CD8-positive, alpha-beta memory T cell (primary cell): ENCODE measurements at places on chromosomes 11 and 22.
A peak's percentile ranks its signal among the peaks of the same experiment; 100 is the strongest.

DNA sequence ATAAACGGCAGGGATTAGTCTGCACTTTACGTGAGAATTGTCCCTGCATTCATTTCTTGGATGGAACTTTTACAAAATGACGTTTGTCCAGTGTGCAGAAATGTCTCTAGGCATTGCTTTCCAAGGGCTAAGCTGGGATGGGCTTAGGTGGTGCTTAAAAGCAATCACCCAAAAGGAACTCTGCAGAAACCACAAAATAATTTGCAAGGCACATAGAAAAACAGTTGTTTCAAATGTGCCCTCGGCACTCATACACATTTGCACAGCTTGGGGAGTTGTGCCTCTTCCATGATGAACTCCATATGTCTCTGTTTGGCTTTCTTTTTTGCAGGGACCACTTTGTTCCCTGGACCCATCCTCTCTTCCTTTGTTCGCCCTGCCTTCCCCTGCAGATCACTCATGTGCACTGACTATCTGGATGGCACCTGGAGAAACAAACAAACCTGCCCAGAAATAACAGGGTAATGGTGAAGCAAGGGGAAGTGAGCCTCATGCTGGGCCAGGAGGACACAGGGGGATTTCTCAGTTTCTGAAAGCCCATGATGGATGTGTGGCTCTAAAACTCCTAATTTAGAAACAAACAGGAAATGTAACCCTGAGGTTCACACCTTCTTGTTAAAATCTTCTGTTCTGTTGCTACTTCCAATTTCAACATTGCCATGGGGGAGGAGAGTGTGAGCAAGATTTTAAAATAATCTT is 150.2 kb downstream of the SNX19 start:
- DNase-seq = no peak

- no peak for DNase-seq
Measured at GRCh38 chr11:117619661-117620060, 177.4 kb downstream of the DSCAML1 start.

- no peak for DNase-seq
Measured at GRCh38 chr11:2865922-2866577, 19.5 kb downstream of the CDKN1C start.

DNA sequence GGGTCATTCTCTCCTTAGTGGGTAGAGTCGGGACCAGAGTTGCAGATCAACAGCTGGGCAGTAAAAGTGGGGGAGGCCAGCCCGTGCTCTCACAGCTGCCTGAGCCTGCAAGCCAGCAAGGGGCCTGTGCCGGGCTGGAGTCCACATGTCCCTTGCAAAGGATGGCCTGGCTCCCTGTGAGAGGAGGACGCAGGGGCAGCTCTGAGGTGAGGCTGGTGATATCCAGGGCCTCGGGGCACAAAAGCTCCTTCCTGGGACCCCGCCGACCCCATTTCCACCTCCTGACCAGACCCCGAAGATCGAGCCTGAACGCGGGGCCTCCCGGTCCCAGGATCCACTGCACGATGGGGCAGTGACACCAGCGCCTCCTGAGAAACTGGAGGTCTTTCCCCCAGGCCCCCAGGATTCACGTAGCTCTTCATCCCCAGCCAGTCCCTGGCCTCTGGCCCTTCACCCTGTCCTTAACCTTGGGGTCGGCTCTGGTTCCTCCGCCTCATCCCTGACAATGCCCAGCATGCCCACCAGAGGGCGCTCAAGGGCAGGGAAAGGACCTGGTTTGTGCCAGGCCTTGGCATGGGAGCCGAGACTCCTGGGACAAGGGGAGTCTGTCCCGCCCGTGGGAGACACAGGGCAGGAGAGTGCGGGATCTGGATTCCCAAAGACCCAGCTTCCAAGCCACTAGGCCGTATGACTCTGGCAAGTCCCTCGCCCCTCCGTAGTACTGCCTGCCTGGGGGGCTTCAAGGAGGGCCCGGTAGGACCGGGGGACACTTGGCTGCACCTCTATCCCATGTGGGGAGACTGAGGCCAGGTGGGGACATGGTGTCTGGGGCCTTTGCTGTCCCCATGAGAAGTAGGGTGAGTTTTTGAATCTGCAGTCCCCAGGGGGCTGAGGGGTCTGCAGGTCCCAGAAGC is 17.8 kb upstream of the WNT7B start:
- peak; percentile 69 for DNase-seq

- DNase-seq = no peak
Measured at GRCh38 chr11:10484461-10485180, 29.6 kb downstream of the AMPD3 start.

- DNase-seq = no peak
Measured at GRCh38 chr11:68659158-68659921, 25.0 kb upstream of the GAL start.

DNA sequence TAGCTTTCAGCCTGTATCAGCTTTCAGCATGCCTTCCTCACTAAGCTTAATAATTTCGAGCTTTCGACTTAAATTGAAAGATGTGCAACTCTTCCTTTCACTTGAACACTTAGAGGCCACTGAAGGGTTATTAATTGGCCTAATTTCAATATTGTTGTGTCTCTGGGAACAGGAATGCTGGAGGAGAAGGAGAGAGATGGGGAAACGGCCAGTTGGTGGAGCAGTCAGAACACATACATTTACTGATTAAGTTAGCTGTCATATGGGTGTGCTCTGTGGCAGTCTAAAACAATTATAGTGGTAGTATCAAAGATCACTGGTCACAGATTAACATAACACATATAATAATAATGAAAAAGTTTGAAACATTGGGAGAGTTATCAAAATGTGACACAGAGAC is 106.2 kb downstream of the LRRC32 start:
- DNase-seq = no peak

DNA sequence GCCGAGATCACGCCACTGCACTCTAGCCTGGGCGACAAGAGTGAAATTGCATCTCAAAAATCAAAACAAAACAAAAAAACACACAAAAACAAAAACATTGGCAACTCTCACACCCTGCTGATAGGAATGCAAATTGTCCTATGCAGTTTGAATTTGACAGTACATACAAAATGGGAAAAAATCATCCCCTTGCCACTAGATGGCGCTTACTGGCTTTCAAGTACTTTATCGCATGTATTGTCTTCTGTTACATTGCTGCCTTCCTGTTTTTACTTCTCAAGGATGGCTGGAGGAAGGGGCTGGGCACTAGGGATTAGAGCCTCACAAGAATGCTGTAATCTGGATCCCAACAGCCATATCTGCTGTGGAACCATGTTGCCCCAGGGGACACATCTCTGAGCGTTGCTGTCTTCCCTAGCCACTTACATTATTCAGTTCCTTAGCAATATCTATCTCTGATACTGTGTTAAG is 59.4 kb upstream of the A4GALT start:
- DNase-seq = peak; percentile 13

GRCh38 chr11:75520688-75521087 is 5.1 kb downstream of the GDPD5 start:
- DNase-seq = no peak

DNA sequence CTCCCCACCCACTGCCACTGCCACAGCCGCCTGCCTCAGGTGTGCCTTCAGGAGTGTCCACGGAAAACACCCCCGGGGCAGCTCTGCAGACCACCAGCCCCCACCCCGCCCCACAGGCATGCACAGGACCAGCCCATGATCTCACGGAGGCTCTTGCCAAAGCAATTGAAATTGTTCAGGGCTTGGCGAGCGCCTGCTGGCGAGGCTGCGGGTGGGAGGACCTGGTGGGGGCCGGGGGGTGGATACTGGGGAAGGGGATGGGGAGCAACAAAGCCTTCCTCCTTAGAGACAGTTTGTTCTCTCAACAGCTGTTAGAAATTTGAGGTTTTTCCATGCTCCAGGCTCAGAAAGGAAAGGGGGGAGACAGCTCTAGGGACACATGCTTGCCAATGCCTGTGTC is 274.7 kb downstream of the MN1 start:
- no peak for DNase-seq

DNA sequence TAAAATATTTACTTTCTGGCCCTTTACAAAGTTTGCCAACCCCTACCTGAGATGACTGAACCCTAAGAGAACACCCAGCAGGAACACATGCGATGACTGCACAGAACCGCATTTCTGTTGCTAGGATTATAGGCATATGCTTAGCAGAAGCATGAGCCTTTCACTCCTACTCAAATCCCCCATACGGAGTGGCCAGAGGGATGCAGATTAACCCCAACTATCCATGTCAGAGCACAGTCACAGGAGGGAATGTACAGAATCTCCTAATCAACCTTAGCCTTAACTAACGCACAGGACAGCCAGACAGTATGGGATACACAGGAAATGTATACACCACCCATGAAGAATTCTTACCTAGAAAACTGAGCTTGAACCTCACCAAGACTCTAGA is 6.2 kb downstream of the HPS4 start:
- no peak for DNase-seq

- no peak for DNase-seq
Measured at GRCh38 chr22:33650244-33650643, 270.0 kb downstream of the LARGE1 start.

DNA sequence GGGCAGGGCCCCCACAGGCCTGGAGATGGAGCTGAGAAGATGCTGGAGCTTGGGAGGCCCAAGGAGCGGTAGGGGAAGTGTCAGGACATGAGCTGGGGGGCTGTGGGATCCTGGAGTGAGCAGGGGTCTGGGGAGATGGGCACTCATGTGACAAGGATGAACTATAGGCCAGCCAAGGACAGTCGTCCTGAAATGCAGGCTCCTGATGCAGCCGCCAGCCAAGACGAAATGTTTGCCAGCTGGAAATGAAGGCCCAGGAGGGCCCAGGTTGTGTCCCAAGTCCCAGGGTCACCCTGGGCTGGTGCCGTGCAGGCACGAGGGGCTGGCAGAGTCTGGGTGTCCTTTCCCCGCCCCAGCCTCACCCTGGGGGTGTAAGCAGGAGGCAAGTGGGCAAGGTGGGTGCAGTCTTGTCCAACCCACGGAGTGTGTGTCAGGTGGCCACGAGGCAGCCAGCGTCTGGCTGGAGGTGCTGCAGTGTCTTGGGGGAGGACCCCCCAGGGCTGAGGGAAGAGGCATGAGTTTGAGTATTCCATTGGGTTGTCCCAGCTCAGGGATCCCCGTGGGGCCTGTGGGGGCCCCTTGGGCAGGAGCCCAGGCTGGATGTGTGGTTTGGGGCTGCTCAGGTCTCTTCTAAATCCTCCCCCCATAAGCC is 21.4 kb downstream of the MRGPRG start:
- no peak for DNase-seq

DNA sequence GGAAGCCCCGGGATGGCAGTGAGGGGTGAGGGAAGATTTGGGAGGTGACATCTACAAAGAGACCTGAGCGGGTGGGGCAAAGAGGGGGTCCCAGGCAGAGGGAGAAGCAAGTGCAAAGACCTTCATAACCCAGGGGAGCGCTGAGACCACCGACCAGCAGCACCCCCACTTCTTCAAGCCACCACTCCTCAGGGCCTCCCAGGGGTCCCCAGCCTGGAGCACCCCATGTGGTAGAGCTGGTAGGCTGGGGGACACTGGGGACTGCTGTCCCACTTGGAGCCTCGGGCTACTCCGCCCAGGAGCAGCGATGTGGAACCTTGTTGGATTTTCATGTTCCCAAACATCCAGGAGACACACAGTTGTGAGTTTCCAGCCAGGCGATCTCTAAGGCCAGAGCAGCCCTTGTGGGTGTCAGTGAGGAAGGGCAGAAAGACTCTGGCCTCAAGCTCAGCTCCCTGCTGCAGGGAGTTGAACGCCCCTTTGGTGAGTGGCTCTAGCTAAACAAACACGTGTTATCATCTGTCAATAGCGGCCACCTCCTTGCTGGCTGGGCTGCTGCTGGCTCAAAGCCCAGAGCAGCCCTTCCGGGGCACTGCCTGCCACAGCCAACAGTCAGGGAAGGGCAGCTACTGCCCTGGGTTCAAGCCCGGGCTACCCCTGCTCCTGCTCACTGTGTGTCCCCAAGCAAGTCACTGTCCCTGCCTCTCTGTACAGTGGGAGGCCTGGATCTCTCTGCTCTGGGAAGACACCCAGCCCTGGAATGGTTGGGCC is 25.7 kb upstream of the CHKA start:
- DNase-seq = no peak

DNA sequence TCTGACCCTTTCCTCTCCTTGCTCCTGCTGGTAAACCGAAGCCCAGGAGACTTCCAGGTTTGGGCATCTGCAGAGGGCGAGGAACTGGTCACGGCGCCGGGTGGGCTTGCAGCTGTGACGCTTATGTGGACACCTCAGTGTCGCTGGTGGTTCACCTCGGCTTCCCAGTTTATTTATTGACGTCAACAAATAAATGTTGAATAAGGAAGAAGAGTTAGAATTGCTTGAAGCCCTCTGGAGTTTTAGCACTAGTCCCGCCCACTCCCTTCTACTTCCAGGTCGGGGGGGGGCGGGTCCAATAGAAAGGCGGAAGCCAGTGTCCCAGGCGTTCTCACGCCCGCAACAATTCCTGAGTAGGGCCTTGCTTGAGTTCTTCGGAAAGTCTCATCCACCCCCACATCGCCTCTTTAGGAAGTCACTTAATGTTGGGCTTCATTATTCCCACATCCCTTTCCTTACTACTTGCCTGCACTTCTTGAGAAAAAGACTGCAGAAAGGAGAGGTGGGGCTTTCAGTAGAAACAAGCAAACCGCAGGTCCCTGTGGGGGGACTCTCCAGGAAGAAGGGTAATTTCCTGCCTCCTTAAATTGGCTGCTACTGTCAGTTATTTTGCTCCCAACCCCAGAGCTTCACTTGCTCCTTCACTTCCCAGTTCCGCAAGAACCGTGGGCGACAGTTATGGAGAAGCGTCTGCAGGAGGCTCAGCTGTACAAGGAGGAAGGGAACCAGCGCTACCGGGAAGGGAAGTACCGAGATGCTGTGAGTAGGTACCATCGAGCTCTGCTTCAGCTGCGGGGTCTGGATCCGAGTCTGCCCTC is at the start of gene TTC9C:
TTC9C (plus strand) TSS at position 316 of the 818 bp plus-strand sequence; CDS start at position 679, 363 bp downstream.
- peak; percentile 87 for DNase-seq

DNA sequence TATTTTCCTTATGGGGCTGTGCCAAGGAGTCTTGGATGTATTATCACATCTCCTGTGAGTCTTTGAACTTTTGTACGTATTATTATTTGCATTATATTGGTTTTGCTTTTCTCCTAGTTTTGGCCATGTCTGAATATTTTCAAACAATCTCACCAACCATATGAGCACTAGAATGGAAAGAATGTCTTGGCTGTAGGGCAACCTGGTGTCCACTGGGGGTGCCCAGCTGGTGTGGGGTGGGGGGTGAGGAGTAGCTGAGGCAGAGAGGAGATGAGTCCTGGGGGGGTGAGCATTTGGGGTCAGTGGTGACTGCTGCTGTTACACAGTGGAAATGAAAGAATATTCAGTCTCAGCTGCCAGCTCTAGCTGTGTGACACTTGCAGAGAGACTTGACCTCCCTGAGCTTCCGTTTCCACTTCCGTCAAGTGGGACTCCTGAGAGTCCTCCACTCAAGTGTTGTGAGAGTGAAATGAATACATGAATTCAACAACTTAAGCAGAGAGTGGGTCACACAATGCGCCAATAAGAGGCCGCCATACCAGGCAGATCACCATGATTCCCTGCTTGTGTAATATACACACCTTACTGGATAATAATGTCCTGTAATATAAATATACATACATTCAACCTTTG is 12.7 kb upstream of the PVALB start:
- no peak for DNase-seq

GRCh38 chr11:111541254-111542061 is 938 bp downstream of the LAYN start:
- no peak for DNase-seq

DNA sequence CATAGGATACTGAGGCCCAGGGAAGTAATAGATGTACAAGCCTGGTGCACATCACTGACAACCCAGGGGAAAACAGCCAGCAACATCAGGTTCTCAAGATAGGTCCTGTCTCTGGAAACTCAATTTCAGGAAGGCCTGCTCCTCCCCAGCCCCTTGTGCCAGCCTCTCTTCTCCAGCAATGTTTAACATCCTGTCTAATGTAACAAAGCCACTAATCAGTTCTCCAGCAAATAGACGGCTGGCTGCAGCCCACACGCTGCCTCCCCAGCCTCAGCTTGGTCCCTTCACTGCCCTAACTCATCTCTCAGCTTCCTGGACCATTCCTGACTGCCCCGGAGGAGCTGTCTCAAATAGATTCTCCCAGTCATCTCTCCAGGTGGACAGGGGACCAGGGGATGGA is 37.8 kb downstream of the RPL27A start:
- no peak for DNase-seq
